Stimulated activated CD4-positive, alpha-beta T cell treated with anti-CD3 and anti-CD28 coated beads, Interleukin-1b, Interleukin-23, amount 100 ng/mL, for 1 hour (primary cell): ENCODE measurements at places on chromosomes 16 and 17.

GRCh38 chr16:55285586-55285985 lies 38.4 kb upstream of the IRX6 start:
- DNase-seq = no peak

DNA sequence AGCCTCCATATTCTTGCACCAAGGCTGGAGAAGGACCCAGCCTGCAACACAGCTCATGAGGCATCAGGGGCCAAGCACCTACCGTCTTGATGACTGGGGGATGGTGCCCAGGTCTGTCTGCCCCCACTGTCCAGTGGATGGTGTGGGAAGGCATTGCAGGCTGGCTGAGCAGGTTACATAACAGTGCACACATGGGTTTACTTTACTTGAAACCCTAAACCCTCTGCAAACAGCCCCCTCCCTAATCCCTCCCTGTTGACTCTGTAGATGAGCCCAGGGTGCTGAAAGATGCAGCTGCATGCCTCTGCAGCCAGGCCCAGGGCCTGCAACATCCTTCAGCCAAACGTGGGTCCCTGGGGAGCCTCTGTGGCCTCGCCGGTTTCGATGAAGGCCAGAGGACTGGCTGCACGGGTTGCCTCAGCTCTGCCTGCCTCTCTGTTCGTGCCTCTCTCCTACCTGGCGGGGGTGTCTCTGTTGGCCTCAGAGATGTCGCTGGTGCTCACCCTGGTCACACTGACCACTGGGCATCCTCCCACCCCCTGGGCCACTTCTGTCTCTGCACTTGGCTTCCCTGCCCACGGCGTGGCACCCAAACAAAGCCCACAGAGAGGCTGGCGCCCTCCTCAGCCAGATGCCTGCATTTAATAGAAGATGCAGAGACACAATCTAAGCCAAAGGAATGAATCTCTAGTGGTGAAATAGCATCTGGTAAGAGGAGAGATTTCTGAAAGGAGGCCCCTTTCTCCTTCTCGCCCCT lies 95.1 kb downstream of the METRNL start:
- no peak for DNase-seq

GRCh38 chr17:50585346-50585745 lies 24.8 kb downstream of the CACNA1G start:
- no peak for DNase-seq

DNA sequence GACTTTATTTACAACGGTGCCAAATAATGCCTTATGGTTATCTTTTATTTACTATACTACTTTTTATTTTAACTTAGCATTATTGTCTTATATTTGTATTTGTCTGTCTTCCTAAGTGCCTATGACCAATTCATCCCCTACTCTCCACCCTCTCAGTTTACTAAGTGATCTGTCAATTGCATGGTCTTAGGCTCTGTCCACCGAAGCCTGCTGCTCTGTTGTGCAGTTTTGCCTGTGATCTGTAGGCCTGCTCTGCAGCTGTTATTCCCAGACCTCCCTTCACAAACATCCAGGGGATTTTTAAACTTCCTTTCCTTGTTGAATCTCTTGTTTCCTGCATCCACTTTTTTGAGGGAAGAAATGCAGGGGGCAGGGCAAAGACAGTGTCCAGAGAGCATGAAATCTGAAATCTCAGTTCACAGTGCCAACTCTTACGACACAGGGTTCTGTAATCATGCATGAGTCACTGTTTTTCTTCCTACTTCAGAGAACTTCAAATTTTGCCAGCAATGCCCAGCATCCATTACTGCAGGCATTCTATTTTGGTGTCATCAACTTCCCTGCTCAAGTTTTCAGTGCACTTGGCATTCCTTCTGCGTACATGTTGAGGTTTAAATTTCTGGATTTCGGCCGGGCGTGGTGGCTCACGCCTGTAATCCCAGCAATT lies 11.4 kb downstream of the SLFN5 start:
- DNase-seq = no peak

- peak; percentile 27 for DNase-seq
Measured at GRCh38 chr16:79278506-79278905, 322.0 kb downstream of the MAF start.

GRCh38 chr16:11996433-11997330 lies 20.1 kb downstream of the SNX29 start:
- no peak for DNase-seq

GRCh38 chr17:16820161-16820877 lies 130.3 kb downstream of the CCDC144A start:
- DNase-seq = no peak

GRCh38 chr16:19674485-19674884 lies 43.5 kb downstream of the KNOP1 start:
- DNase-seq = no peak

- DNase-seq = no peak
Measured at GRCh38 chr16:27803775-27804549, 254.0 kb downstream of the KATNIP start.

DNA sequence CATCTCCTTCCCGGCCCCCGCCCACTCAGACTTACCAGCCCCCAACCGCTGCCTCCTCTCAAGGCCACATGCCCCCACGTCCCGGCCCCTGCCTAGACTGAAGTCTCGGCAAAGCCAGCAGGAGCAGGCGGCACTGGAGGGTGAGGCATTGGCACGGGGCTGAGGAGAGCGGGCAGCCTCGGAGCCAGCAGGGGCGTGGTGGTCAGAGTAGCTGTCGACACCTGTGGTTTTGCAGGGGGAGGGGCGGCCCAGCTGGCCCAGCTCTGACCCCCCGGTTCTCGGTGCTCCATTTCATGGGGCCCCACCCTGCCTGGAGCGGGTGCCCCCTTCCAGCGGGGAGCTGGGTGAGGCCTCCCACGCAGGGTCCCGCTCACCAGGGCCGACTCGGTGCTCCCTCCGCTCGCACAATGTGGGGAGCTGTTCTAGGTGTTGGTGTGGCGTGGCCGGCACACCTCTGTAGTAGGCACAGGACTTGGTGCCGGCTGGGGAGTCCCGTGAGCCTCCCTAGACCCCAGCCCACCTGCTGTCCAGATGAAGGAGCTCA lies 4.7 kb downstream of the CDH15 start:
- no peak for DNase-seq

DNA sequence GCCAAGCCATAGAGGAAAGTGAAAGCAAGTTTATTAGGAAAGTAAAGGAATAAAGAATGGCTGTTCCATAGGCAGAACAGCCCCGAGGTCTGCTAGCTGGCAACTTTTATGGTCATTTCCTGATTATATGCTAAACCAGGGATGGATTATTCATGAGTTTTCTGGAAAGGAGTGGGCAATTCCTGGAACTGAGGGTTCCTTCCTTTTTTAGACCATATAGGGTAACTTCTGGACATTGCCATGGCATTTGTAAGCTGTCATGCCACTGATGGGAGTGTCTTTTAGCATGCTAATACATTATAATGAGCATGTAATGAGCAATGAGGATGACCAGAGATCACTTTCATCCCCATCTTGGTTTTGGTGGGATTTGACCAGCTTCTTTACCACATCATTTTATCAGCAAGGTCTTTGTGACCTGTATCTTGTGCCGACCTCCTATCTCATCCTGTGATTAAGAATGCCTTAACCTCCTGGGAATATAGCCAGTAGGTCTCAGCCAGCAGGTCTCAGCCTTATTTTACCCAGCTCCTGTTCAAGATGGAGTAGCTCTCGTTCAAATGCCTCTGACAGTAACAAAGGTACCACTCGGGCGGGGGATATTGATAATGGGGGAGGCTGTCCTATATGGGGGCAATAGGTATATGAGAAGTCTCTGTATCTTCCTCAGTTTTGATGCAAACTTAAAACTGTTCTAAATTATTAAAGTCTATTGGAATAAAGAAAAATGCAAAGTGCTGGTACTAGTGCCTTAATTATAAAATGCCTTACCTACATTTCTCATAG lies 38.9 kb upstream of the HELZ start:
- no peak for DNase-seq

GRCh38 chr17:68599091-68599490 lies 2.1 kb downstream of the FAM20A start:
- DNase-seq = no peak

GRCh38 chr17:34235389-34236028 lies 19.6 kb upstream of the CCL2 start:
- no peak for DNase-seq

GRCh38 chr16:68272507-68273209 lies 8.3 kb downstream of the SLC7A6 start:
- no peak for DNase-seq

DNA sequence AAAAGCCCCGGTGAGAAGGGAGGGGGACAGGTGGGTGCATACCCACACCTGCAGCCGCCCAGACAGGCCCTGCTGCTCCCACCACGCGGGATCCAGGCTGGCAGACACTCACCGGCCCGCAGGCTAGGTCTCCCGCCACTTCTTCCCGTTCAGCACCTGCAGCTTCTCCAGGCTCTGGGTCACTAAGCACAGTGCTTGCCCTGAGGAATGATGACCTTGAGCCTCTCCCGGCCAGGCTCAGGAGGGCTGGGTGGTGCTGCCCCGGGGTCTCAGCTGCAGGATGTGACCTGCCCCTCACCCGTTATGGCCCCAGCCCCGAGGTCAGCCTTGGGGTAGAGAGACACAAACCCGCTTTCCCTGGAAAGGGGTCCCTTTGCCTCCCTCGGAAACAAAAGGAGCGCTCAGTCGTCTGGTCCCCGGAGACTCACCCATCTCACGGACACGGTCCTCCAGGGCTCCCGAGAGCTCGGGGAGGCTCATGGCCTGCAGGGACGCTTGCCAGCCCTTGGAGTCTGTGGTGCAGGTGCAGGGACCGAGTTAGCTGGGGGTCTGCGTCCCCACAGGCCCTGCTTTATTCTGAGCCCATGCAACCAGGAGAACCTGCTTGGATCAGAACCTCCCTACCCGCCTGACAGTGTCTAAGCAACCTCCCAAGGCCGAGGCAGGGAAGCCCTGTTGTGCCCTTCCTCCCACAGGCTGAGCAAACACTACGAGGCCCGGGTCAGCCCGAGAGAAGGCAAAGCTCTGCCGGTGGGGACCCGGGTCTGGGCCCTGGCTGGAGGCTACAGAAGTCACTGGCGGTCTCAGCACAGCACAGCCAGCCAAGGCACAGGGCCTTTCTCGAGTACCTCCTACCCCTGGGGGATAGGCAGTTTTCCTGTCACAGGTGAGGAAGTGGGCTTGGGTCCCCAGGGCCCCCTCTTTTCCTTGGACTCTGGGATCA lies 3.8 kb downstream of the NUDT16L1 start:
- no peak for DNase-seq

DNA sequence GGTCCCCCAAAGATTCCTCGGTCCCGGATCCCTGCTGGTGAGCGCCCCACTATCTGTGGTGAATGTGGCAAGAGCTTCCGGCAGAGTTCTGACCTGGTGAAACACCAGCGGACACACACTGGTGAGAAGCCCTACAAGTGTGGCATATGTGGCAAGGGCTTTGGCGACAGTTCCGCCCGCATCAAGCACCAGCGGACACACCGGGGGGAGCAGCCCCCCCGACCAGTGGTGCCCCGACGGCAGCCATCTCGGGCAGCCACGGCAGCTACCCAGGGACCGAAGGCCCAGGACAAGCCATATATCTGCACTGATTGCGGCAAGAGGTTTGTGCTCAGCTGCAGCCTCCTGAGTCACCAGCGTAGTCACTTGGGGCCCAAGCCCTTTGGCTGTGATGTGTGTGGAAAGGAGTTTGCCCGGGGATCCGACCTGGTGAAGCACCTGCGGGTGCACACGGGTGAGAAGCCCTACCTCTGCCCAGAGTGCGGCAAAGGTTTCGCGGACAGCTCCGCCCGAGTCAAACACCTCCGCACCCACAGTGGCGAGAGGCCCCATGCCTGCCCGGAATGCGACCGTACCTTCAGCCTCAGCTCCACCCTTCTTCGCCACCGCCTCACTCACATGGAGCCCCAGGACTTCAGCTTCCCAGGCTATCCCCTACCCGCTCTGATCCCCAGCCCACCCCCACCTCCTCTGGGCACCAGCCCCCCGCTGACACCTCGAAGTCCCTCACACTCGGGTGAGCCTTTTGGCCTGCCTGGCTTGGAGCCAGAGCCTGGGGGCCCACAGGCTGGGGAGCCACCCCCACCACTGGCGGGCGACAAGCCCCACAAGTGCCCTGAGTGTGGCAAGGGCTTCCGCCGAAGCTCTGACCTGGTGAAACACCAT lies 2.8 kb downstream of the ZNF48 start:
- no peak for DNase-seq

GRCh38 chr16:87263418-87264052 lies 53.7 kb downstream of the C16orf95 start:
- no peak for DNase-seq

DNA sequence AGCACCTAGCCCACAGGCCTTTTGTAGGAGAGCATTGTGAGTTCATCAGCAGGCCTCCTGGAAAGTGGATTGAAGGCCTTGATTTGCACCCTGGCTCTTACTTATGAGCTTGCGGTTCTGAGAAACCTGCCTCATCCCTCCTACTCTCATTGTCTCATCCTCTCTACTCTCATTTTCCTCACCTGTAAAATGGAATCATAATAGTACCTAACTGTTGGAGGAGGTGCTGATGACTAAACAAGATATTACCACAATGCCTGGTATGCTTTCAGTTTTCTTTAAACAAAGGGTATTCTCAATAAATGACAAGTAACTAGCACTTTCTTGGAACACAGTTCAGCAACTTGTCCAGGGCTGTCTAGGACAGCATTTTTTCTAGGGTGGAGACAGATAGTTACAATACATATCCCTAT lies 243.1 kb upstream of the MAF start:
- DNase-seq = no peak

DNA sequence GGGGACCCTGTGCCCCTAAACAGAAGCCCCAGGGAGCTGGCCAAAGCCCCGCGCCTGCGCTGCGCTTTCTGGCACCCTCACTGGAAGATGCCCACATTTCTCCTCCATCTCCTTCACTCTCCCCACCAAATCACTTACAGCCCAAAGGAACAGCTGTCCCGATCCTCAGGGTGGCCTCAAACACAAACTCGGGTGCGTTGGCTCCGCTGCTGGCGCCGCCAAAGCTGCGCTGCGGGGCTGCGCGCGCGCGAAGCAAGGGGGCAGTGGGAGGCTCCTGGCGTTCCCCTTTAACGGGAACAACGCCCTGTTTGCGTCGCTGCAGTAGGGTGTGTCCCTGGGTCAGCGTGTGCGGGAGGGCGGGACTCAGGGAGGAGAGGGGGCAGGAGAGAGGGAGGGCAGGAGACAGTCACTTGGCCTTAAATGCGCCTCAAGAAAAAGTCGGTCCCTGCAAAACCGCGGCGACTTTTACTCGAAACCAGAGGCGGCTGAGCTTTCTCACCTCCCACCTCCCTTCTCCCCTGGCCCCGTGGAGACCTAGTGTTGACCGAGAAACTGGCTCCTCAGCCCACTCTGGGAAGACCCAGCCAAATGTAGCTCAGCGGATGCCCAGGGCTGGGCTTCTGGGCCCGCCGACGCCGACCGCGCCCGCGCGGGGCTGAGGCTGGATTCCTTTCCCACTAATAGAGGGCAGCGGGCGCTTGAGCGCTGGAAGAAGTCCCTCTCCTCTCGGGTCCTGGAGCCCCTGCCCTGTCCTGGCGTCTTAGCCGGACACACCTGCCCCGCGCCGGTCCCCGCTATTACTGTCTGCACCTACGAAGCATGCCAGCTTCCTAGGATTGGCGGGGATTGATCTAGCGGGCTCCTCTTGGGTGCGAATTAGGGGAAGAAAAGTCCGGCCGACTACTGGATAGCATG lies 2.6 kb downstream of the PMP22 start:
- no peak for DNase-seq
